GM23248 (cell line): ENCODE measurements at places on chromosomes 6 and 20.
A peak's percentile ranks its signal among the peaks of the same experiment; 100 is the strongest.

- H3K4me1 ChIP-seq: peaks cover 24% of the 10 kb centered on the region
- H3K27me3 ChIP-seq: no peaks in the 10 kb centered on the region
- H3K27ac ChIP-seq: no peak overlapping the region
- no peaks in the 10 kb centered on the region for H3K36me3 ChIP-seq
- H3K4me3 ChIP-seq: no peak overlapping the region
Observed at GRCh38 chr6:37550191-37550831, 50.6 kb upstream of the CCDC167 start.

- H3K4me1 ChIP-seq: peaks cover 20% of the 10 kb centered on the region
- H3K27me3 ChIP-seq: no peaks in the 10 kb centered on the region
- DNase-seq: no peak
Observed at GRCh38 chr6:1296079-1296478, 15.8 kb upstream of the FOXQ1 start.

DNA sequence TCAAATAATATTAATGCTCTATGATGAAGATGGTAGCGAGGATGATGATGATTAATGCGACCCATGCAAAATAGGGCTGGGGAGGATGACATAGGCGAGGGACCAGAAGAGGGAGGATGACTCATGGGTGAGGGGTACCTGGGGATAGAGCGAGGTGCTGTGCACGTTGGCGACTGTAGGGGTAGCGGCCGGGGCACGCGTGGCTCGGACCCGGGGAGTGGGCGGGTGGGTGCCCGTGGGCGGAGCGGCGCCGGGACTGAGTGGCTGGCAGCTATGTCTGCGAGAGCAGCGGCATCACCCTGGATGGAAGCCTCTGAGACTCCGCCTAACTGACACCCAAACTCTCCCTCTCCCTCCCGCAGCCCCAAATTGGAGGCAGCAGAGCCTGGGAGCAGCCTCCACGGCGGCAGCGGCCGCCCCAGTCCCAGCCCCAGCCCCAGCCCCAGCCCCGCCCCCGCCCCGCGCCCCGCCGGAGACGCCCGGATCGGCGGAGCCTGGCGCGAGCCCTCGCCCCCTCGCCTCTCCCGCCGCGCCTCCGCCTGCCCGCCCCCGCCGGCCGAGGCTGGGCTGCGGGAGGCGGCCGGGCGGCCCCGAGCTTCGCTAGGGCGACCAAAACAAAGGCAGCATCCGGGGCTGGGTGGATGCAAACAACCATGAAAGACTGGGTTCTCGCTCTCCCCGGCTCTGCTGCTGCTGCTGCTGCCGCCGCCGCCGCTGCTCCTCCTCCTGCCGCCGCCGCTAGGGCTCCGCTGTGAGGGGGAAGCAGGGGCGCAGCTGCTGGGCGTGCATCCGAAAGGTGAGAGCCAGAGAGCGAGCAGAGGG, at the start of gene RIMS1:
Gene RIMS1 (plus strand): TSS at position 367 of the 822 bp plus-strand sequence. CDS start 474 bp downstream, outside the sequence.
- no peak within 1 kb of the TSS for H3K27ac ChIP-seq
- H3K4me3 ChIP-seq: peak within 1 kb of the TSS; percentile 78
- no peaks in the 10 kb centered on the region for H3K36me3 ChIP-seq
- H3K27me3 ChIP-seq: no peaks in the 10 kb centered on the region
- DNase-seq: peak; percentile 57

GRCh38 chr6:97850458-97851212, 567.6 kb upstream of the MMS22L start:
- H3K27ac ChIP-seq: peak overlapping the region; percentile 56
- no peaks in the 10 kb centered on the region for H3K27me3 ChIP-seq
- no peaks in the 10 kb centered on the region for H3K36me3 ChIP-seq

DNA sequence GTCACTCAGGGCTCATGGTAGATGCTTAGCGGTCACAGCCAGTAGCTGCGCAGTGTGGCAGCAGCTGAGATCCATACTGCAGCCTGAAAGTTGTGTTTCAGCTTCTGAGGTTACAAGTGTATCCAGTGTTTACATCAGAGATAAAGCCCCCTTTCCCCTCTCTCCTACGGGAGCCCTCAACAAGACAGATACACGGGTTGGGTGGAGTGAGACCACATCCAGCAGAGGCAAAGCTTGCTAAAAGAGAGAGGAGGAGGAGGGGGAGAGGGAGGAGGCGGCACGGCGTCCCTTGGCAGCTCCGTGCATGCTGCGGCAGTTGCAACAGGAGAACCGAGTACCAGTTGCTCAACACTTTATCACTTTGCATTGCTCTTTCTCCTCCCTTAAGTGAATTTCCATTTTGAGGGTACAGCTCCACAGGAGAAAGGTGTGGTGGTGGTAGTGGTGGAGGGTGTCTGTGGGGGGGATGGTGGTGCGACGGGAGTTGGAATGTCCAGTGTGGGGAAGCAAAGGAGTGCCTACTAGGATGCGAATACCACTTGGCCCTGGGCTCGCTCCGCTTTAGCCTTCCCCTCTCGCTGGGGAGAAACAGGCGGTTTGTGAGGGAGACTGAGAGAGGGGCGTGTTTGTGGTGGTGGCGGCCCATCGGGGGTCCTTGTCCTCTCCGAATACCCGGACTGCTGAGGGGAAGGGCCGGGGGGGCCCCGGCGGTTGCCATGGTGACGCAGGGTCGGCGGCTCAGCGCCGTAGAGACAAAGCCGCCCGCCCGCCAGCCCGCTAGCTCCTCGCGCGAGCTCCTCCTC, 405 bp upstream of the RNF182 start:
- peak overlapping the region; percentile 83 for H3K4me3 ChIP-seq
- H3K27me3 ChIP-seq: no peaks in the 10 kb centered on the region
- peak; percentile 84 for DNase-seq
- peaks cover 9% of the 10 kb centered on the region for H3K4me1 ChIP-seq
- no peaks in the 10 kb centered on the region for H3K36me3 ChIP-seq
- peak overlapping the region; percentile 64 for H3K27ac ChIP-seq

DNA sequence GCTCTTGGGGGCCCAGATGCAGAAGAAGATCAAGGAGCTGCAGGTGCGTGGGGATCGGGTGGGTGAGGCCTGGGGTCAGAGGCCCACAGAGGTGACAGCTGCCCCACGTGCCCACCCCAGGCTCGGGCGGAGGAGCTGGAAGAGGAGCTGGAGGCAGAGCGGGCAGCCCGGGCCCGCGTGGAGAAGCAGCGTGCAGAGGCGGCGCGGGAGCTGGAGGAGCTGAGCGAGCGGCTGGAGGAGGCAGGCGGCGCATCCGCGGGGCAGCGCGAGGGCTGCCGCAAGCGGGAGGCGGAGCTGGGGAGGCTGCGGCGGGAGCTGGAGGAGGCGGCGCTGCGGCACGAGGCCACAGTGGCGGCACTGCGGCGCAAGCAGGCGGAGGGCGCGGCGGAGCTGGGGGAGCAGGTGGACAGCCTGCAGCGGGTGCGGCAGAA, 41.5 kb downstream of the MYH7B start:
- H3K27ac ChIP-seq: no peak overlapping the region
- no peaks in the 10 kb centered on the region; the same call in 1 of the 2 replicates for H3K36me3 ChIP-seq
- no peak overlapping the region for H3K4me3 ChIP-seq
- DNase-seq: no peak
- H3K27me3 ChIP-seq: no peaks in the 10 kb centered on the region

GRCh38 chr6:39430871-39431523, 108.5 kb upstream of the KCNK16 start:
- DNase-seq: peak; percentile 65
- no peaks in the 10 kb centered on the region for H3K36me3 ChIP-seq
- H3K27me3 ChIP-seq: no peaks in the 10 kb centered on the region
- H3K4me3 ChIP-seq: peak overlapping the region; percentile 31

DNA sequence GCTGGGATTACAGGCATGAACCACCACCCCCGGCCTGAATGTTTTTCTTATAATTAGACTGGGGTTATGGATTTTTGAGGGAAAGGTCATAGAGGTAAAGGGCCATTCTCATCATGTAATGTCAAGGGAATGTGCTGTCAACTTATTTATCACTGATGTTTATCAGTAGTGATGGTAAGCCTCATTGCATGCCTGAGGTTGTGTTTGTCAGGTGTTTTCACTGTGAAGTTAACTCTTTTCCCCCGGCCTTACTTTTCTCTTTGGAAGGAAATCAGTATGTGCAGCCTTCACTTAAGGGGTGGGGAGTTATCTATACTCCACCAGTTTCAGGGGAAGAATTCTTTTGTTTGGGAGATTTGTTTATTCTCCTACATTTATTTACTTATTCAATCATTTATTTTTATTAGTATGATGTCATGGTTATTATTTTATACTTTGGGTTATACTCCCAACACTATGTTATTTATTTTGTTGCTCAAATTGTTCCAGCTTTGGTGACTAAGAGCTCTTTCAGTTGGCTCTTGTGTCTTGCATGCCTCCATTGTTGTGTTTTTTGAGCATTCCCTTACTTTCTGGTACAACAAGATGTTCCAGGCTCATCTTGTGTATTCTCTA, 2.8 kb upstream of the SLC17A5 start:
- no peaks in the 10 kb centered on the region for H3K36me3 ChIP-seq
- no peak for DNase-seq
- no peak overlapping the region for H3K27ac ChIP-seq
- no peaks in the 10 kb centered on the region for H3K27me3 ChIP-seq

DNA sequence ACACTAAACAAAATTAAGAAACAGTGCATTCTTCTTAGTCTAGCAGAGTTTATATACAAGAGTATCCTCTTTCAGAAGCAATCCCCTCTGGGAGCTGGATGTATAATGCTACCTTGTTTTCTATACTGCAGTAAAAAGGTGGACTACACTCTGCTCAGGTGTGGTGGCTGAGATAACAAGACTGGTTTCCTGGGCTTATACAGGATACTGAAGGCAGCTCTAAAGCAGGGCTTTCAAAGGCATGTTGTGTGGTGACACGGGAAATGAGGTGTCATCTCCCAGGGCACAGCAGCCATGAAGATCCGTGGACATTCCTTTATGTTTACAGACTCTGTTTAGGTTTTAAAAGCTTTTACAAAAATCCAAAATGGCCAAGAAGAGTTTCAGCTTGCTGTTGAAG, 136.7 kb downstream of the MAP3K4 start:
- no peak overlapping the region for H3K4me3 ChIP-seq
- peaks cover 21% of the 10 kb centered on the region; the same call in 1 of the 2 replicates for H3K36me3 ChIP-seq
- no peak for DNase-seq
- no peaks in the 10 kb centered on the region for H3K27me3 ChIP-seq

DNA sequence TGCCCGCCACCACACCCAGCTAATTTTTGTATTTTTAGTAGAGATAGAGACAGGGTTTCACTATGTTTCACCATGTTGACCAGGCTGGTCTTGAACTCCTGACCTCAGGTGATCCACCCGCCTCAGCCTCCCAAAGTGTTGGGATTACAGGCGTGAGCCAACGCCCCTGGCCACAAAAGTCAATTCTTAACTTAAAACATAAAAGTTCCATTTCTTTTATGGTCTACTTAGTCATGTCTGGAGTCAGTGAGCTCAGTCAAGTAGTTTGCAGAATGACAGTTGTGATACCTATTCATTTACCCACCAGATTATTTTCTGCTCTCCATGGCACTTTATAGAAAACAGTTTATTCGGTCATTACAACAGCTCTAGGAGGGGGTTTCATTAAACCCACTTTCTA, 103.1 kb upstream of the ESR1 start:
- no peaks in the 10 kb centered on the region for H3K36me3 ChIP-seq
- H3K4me1 ChIP-seq: no peaks in the 10 kb centered on the region
- no peak overlapping the region for H3K27ac ChIP-seq
- no peak for DNase-seq
- no peaks in the 10 kb centered on the region for H3K27me3 ChIP-seq
- no peak overlapping the region for H3K4me3 ChIP-seq

DNA sequence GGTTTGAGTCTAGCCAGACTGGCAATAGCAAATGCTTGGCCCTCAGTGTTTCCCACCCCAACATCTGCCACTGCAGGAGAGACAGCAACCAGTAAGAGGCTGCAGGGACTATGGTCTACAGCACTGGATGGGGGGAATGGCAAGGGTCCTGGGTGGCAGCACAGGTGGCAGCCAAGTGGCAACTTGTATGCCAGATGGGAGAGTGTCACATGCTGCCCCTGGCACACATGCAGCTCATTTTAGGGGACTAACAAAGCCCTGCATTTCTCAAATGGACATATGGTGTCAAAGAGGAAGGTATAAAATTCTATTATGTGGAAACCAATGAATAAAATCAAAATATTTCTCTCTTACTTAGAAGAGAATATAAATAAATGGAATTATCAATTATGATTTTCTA, 298.7 kb upstream of the MARCKS start:
- no peak for DNase-seq
- peak overlapping the region; percentile 63; the same call in 1 of the 2 replicates for H3K27ac ChIP-seq
- H3K27me3 ChIP-seq: no peaks in the 10 kb centered on the region
- no peaks in the 10 kb centered on the region for H3K36me3 ChIP-seq
- peak overlapping the region; percentile 43; the same call in 1 of the 2 replicates for H3K4me3 ChIP-seq
- peaks cover 43% of the 10 kb centered on the region for H3K4me1 ChIP-seq
